ENCODE measurements at places on chromosomes 7 and 10.
A peak's percentile ranks its signal among the peaks of the same experiment; 100 is the strongest.

DNA sequence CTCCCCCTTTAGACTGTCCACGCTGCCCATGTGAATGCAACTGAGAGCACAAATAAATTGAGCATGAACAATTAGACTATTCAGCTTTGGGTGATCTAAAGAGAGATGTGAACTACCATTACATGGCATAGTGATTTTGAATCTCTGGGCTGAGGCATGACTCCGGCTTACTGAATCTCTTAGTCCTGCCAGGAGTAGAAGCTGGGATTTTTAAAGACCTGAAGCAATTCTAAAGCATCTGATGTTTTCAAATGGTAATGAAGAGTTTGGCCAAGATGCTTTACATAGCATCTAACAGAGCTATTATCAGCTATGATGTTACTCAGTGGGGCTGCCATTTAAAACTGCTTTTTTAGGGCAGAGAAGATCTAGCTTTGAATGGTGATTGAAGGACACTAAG, 1059.1 kb downstream of the SORCS3 start:
- DNase-seq = no peak

DNA sequence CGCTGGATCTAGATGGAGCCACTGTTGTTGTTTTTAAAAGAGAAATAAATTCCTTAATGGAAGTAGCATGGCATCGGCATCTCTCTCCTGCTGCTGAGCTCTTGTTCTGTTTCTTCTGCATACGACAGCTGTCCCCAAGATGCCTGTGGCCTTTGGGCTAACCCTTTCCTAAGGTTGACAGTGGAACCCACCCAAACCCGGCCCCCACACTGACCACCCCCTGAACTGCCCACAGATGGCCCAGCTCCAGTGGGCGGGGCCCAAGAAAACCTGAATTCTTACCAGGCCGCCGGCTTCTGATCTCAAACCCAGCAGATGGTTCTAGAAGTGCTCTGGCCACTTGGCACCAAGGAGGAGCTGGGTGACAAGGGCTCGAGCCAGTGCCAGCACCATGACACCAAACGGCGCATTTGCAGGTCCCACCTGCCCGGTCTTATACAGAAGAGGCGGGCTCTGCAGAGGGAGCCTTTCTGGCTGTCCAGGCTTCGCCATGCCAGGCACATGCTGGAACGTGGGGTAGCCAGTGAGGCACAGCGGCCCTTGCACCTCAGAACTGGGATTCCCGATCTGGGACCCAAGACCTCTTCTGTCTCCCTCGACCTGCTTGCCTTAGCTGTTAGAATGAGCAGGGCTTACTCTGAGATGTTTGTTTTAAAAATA, 82.7 kb downstream of the RGS10 start:
- DNase-seq = no peak

GRCh38 chr10:86130041-86130440, 236.6 kb downstream of the GRID1 start:
- no peak for DNase-seq

GRCh38 chr10:19629567-19629966, 186.7 kb upstream of the PLXDC2 start:
- peak; percentile 89 for DNase-seq

GRCh38 chr7:73647725-73648592, 19.7 kb upstream of the VPS37D start:
- DNase-seq = no peak

GRCh38 chr7:90383861-90384260, 19.4 kb upstream of the CLDN12 start:
- DNase-seq = no peak

DNA sequence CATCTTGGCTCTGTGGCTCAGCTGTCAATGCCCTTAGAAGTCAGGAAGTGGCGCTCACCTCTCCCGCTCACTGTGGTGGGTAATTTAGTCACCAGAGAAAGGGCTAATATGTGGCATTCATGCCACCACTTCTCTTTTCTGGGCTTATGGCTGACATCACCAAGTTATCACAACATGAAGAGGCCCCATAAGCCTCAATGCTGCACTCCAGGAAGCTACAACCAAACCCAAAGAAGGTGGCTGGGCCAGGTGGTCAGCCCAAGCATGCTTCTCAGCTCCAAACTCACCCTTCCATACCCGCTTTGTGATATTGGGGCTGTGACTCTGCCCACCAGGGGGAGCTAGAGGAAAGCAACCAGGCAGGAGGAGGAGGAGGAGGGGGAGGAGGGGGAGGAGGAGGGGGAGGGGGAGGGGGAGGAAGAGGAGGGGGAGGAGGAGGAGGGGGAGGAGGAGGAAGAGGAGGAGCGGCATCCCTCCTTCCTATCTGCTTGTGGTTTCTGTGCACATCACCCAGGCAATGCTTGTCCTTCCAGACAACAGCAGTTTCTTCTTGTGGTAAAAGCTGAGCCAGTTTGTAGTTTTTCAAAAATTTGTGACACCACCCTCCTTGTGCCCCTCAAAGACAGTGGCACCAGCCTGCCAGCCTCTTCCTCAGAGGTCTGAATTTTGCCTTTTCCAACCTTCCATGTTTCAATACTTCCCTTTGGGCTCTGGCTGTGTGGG, 42.1 kb downstream of the CYP26A1 start:
- no peak for DNase-seq

DNA sequence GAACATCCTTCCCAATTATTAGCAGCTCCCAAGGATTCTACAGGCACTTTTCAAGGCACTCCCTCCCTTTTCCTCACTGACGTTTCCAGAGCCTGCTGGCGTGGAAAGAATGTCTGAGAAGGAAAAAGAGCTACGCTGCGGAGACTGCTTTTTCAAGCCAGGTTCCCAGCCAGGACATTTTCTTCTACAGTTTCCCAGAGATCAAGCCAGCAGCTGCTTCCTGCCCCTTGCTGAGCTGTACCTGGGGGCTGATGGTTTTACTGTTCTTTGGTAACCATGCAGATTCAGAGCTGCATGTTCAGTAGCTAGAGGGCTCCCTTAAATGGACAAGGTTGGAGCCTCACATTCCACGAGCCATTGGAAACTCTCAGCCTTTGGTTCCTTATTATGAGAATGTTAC, 133.4 kb downstream of the EVX1 start:
- no peak for DNase-seq

GRCh38 chr7:149823191-149823630, 15.0 kb upstream of the ZNF862 start:
- DNase-seq = no peak

DNA sequence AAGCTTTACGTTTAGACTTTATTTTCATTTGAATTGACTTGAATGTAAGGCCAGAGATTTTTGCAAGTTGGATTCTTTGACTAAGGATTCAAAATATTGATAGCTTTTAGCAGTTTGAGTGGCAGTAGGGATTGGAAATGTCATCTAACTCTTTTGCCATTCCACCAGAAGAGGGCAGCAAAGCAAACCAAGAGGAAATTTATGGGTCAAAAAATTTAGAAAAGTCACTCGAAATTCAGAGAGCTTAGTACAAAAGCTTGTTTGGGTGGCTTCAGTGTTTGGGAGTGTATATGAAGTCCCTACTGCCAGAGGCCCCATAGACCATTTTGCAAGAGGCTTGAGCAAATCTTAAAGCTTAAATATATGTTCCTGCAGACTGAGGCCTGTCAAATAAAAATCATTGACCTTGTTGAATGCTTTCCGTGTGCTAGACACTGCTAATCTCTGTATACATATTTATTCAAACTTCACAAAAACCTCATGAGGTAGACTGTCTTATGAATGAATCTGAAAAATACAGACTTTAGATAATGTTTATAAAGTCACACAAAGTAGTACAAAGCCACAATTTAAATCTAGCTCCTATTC, 44.6 kb upstream of the RSBN1L start:
- DNase-seq = no peak

- DNase-seq = no peak
Measured at GRCh38 chr7:836429-836828, 4.2 kb downstream of the SUN1 start.

- no peak for DNase-seq
Measured at GRCh38 chr7:39168403-39169098, 190.8 kb downstream of the POU6F2 start.

GRCh38 chr7:131952365-131952764, 395.9 kb upstream of the PODXL start:
- no peak for DNase-seq

- no peak for DNase-seq
Measured at GRCh38 chr10:112832361-112832878, 117.6 kb upstream of the TCF7L2 start.

DNA sequence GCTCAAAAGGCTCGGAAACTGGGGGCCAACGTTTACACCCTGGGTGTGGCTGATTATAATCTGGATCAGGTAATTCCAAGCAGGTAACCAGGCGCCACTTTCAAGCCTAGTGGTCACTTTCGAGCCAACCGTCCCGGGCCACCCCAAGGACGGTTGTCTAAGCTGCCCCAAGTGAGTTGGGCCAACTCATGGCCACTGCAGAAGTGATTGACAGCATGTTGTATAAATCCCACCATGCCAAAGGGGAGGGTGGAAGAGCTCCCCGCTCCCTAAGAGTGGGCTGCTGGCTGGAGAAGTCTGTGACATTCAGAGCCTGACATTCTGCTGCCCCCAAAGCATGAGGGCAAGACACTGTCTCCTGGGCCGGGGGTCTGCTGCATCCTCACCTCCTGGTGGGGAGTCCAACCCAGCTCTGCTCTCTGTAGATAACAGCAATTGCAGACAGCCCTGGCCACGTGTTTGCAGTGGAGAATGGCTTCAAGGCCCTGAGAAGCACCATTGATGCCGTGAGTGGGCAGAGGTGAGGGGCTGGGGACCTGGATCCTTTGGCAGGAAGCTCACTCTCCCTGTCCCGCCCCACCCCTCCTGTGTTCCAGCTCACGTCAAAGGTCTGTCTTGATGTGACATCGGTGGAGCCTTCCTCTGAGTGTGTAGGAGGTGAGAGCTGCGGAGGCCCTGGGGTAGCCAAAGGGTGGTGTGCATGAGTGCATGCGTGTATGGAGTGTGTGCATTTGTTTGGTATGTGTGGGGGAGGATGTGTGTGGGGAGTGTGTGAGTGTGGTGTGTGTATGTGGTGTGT, 10.8 kb downstream of the ANTXRL start:
- DNase-seq = no peak

DNA sequence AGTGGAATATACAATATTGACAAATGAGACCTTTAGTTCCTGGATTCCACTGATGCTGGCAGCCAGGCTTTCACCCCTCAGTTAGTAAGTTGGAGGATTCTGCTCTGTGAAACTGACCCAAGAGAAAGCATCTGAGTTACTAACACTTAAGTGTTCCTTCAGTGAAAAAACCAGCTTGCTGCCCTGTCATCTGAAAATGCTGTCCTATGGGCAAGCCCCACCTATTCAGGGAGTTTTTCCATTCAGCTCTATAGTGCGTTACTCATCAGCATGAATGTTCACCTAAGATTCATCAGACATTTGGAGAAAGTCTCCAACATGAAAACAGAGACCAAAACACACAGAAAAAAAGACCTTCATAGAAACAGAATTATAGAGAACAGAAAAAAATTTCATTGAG, 37.9 kb downstream of the PRPF18 start:
- DNase-seq = no peak

DNA sequence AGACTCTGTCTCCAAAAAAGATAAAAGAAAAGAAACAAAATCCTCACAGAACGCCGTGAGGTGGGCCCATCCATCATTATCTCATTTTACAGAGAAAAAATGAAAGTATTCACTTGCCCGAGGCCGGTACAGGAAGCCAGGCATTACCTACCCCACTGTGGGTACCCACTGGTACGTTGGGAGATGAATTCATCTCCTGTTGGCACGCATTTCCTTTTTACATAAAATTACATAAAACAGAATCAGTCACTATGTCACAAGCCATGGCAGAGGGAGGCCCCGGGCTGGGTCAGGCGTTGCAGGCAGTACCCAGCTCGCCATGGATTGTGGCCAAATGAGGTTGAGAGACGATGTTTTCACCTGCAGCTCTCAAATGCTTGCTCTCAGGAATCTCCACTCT, 38.6 kb upstream of the TNRC18 start:
- no peak for DNase-seq
